ENCODE measurements at places on chromosomes 12 and 14.

DNA sequence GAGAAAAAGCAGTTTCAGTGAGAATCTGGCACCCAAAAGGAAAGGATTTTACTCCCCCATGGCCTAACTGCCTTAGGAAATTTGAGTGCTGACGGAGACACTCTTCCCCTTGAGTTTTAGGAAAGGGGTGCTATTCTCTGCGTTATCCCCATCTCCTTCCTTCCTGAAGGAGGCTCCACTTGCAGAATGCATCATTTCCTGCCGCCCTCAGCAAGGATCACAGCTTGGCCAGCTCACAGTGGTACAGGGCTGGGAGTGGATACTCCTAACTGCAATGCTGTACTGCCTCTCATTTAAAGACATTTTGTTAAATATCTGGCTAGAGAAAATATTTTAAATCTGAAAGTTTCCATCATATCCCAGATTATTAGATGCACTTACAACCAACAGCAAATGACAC, 33.0 kb downstream of the RDH12 start:
- DNase-seq, result no peak

DNA sequence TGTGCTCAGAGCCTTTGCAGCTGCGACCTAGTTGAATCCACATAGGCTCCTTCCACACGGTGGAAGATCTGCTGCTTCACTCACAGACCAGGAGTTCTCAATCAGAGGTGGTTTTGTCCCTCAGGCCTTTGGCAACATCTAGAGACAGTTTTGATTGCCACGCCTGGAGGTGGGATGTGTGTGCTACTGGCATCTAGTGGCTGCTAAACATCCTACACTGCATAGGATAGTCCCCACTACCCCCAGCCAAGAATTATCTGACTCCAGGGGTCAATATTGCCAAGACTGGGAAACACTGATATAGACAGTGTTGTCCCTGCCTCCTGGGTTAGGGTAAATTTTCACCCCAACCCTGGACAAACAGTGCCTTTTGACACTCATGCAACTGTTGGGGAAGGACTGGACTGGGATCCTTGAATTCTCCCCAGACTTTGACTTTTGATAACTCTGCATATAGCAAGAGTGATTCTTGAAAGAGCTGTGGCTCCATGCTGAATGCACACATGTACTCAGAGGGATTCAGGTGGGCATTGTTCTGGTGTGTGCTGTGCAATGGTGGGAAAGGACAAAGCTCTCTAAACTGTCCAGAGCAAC, 39.8 kb downstream of the BAZ2A start:
- no peak for DNase-seq

DNA sequence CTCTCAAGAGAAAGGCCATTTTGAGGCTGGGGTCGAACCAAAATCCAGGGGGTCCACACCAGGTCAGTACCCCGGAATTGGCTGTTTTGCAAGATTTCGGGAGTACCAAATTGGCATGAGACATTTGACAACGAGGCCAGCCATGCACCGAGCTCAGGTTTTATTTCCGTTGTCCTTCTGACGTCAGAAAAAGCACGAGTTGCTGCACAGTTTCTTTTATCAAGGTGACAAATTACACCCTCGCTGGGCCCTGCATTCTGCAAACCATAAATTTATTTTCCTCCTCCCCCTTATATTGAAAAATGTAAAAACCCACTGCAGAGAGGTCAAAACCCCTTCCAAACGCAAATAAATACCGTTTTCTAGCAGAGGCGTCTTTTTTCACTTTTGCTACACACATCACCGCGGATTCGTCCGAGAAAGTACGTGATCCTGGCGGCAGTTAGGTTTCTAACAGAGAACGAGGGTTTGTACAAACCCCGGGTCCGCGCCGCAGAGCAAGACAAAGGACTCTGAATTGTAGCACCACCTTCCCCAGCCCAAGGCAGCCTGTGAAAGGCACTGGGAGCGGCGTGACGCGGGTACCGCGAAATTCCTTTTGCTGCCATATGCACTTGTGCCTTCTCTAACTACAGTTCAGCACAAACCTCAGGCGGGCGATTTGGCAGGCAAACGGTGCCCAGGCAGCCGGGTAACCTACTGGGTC, 1.8 kb downstream of the SLC38A1 start:
- no peak for DNase-seq

DNA sequence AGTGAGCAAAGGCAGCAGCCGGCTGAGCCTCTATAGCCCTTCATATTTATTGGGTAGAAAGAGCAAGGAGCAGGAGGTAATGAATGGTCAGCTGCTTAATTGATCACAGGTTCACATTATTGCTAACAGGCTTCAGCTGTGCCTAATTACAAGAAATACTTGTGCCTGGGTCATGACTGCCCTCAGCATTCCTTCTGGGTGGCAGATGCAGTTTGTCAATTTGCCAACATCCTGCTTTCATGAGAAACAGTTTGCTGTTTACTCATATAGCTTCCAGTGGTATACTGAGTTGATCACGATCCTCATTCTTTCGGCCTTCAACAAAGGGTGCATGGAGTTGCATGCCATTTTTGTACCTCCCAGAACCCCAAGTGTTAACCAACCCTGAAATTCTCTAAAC, 81.0 kb upstream of the PLEKHG7 start:
- no peak for DNase-seq

GRCh38 chr12:114218136-114218535, 187.8 kb downstream of the TBX5 start:
- DNase-seq, result no peak

DNA sequence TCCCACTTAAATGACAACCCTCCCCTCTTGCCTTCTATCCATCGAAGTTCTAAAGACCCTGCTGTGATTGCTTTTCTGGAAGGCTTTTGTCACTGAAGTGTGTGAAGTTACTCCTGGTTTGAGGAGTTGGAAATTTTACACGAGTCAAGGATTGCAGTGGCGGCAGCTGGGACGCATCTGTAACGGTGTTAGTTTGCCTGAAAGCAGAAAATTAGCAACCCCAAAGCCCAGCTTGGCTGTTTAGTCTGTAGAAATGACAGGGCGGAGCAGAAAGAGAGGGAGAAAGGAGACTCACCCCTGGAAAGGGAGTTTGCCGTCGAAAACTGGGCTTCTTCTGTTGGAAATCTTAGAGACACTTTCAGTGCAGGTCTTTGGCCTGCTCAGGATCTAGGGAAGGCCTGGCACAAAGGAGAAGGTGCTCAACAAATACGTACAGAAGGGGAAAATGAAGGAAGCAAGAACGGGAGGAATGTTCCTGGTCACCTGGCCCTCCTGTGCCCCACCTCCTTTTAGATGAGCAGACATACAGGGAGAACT, 931 bp upstream of the MYF5 start:
- DNase-seq, result no peak

GRCh38 chr12:32107359-32108267, 966 bp downstream of the BICD1 start:
- no peak for DNase-seq

DNA sequence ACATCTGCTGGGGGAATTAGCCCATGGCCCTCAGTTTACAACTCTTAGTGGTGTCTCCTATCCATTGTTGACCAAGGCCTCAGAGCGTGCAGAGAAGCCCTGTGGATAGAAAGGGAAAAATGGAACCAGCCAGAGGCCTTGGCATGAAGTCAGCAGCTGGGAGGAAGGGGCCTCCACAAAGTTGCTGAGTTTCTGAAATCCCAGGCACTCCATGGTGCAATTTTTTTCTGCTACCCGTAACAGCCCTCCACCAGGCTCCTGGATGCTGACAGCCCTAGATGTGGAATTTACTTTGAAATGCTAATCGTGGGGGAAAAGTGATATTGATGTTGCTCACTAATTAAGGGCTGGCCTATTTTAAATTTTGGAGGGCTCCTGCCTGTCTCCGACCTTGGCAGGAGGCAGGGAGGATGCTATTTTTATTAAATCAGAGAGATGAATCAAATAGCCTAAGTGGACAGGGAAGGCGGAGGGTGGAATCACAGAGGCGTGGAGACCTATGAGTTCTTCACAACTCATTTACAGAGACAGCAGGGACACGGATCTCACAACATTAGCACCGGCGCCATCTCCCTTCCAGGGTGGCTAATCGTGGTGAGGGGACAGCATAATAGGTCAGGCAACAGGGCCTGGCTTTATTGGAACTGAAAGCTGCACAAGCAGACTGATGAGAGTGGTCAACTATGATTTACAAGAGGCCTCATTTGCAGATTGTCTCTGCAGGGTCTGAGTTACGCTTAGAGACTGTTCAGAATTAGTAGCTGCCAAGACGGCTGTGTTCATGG, 99.8 kb upstream of the WSCD2 start:
- no peak for DNase-seq

GRCh38 chr12:102419094-102419764, 61.1 kb downstream of the IGF1 start:
- no peak for DNase-seq

DNA sequence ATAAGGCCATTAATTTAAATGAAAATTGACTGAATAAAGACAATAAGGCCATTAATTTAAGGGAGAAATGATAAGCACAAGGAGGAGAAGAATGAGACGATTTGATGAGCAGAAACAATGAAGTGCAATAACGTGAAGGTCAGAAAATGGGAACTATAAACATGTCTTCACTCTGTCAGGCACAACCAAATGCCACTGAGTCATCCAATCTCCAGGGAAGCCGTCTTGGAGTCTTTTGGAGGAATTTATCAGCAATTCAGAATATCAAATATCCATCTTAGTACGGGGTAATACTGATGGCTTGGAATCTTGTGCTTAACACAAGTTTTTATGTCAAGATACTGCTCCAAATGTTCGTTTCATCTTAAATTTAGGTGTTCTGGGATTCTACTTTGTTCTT, 159.9 kb downstream of the CAPZA3 start:
- no peak for DNase-seq

- DNase-seq, result no peak
Measured at GRCh38 chr14:34781242-34781641, 66.8 kb upstream of the CFL2 start.

GRCh38 chr14:39488600-39488999, 56.4 kb upstream of the FBXO33 start:
- DNase-seq, result no peak

GRCh38 chr12:117148642-117149041, 41.6 kb downstream of the FBXO21 start:
- no peak for DNase-seq

- DNase-seq, result no peak
Measured at GRCh38 chr12:104314242-104314614, 10.7 kb downstream of the EID3 start.

DNA sequence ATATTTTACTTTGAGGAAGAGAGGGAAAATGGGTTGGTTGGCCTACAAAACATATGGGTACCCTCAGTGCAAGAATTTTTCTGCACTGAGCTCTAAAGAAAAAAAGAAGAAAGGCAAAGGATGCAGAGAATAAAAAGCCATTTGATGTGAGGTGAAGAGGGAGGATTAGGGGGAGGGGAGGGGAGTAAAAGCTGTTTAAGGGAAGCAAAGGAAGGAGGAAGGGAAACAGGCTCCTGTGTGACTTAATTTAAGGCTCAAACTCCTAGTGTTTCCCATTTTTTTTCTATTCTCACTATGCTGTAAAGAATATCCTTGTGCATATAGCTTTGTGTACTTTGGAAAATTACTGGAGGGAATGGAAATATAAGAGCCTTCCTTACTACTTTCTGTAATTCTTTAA, 78.7 kb downstream of the NKX2-1 start:
- DNase-seq, result no peak

- no peak for DNase-seq
Measured at GRCh38 chr12:121530600-121531355, 50.0 kb downstream of the KDM2B start.

DNA sequence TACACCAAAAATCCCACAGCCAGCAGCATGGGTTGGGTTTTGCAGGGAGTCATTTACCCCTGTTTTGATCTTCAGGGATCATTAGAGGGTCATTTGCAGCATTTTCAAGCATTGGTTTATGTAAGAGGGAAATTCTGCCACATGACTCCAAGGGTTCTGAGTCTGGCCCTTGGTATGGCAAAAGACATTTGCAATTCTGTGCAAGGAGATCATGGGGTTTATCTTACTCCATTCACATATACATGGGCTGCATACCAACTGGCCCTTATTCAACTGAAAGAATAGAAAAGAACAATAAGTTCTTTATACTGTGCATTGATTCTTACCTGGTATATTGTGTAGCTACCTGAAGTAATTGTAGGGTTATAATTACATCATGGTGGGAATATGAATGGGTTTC, 13.7 kb downstream of the SIX4 start:
- DNase-seq, result no peak

GRCh38 chr14:92633724-92634123, 114.7 kb downstream of the LGMN start:
- no peak for DNase-seq

- no peak for DNase-seq
Measured at GRCh38 chr12:113142886-113143332, 6.6 kb upstream of the CFAP73 start.
